ENCODE measurements at places on chromosomes 2 and 18.

- no peak for DNase-seq
Measured at GRCh38 chr2:66649006-66649405, 214.1 kb downstream of the MEIS1 start.

DNA sequence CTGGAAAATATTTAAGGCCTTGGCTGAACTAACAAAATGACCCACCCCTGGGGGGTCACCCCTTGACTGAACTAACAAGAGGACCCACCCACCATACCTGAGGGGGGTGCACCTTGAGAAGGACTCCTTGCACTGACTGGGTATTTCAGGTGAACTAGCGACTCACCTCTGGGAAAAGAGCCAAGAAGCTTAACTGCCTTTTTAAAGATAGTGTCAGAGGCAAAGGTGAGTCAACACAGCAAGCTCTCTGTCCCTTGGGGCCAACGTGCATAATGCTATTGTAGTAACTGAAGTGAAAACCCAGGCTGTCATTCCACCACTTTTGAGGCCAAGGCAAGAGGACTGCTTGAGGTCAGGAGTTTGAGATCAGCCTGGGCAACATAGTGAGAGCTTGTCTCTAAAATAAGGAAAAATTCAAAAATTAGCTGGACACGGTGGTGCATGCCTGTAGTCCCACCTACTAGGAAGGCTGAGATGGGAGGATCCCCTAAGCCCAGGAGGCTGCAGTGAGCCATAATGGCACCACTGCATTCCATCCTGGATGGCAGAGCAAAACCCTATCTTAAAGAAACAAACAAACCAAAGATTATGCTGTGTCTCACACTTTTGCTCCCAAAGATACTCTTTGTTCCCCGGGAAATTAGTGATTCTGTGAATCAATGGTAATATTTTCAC is 36.4 kb upstream of the ZCCHC2 start:
- DNase-seq: peak; percentile 99

DNA sequence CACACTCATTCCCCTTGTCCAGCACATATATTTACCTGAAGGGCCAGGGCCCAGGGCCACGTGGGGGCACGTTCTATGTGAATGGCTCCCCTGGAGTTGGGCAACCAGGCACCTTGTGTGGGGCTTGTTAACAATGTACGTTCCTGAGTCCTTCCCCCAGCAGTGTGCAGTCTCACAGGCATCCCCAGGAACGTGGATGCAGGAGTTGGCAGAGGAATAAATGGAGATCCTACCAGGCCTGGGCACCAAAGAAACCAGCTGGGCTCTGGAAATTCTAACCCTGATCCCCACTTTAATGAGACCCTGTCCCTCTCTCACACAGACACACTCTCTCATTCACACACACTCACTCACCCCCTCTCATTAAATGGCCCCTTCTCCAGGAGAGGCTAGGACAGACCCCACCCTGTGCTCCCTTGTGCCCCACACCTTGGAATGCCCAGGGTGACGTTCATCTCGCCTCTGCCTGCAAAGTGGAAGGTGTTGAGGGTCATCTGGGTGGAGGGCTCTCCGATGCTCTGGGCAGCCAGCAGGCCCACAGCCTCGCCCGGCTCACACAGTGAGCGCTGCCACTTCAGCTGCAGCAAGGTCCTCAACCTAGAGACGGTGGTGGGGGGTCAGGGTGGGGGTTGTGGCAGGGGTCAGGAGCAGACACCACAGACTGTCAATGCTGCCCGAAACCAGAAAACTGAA is 65.6 kb downstream of the POLR1A start:
- no peak for DNase-seq

- DNase-seq: no peak
Measured at GRCh38 chr2:41871080-41871479, 176.7 kb upstream of the PKDCC start.

DNA sequence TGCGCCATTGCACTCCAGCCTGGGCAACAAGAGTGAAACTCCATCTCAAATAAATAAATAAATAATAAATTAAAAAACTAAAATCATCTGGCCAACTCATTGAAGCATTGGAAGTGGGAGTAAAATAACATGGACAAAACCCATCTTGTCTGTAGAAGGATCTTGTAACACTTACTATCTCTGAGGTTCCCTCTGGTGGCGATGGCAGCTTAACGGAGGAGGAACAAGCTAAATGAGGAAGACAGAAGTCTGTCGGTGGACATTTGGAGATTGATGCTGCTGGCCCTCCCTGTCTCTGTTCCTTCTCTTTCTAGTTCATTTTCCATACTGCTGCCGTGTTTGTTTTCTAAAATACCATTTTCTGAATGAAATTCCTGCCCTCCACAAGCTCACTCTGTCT is 43.4 kb downstream of the ZCCHC2 start:
- DNase-seq: no peak

DNA sequence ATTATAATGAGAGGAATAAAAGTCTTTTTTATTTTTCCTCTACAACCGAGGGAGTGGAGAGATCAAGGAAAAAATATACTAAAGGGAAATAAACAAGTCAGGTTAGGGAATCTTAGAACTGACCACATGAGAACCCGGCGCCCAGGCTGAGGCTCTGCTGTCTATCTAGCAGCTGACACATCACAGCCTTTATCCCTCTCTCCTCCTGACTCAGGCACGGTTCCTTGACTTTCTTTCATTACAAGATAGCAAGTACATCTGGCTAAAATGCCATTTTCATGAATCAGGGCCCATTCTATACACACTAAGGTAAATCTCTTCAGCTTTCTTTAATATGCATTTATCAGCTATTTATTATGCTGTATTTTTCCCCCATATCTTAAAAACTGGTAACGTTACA is 296.0 kb downstream of the TMX3 start:
- DNase-seq: peak; percentile 49

- DNase-seq: peak; percentile 57
Measured at GRCh38 chr2:201500534-201500933, 49.0 kb downstream of the STRADB start.

DNA sequence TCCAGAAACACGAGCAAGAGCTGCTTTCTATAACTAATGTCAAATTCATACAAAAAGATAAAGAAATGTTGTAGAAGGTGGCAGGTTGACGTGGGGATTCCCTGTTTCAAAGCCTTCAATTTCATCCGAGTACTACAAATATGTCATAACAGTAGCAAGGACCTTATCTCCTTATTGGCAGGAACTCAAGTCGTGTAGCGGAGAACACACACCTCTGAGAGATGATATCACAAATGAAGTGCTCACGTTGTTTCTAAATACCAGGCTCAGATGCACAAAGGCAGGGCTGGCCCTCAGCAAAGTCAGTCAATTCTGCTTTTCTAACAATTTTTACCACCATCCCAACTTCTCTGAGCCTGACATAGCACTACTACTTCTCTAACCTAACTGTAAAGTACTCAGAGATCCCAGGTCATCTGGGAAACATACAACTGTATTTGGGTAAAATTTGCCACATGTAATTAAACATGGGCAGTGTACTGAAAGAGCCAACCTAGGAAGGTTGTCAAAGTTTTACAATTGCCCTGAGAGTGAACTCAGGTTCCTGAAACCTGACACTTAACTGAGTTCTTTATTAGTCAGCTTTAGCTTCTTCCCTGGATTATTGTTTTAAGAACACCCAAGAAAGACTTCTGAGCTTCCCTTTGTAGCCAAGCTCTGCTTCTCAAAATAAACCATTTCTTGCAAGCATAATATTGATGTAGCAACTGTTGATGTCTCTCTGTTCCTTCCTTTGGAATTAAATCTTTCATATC is 813.7 kb upstream of the ACVR2A start:
- DNase-seq: peak; percentile 71

GRCh38 chr2:12852135-12852534 is 135.4 kb downstream of the TRIB2 start:
- DNase-seq: no peak

DNA sequence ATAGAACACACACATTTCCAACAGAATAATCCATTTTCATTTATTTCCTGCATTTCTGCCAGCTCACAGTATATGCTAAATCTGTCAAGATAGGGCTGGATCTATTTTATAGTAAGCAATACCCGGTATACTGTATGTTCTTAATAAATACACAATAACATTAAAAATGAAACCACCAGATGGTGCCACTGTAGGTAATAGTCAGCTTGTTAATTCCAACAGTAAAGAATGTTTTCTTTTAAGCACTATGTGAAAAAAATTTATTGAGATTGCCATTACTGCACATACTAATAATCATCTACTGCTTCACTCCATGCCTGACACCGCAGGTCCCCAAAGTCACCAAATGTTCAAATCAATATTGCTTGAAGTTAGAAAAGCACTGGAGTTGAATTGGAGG is 131.5 kb upstream of the PGAP1 start:
- DNase-seq: no peak

GRCh38 chr18:44520981-44521667 is 159.6 kb upstream of the SETBP1 start:
- DNase-seq: peak; percentile 66

DNA sequence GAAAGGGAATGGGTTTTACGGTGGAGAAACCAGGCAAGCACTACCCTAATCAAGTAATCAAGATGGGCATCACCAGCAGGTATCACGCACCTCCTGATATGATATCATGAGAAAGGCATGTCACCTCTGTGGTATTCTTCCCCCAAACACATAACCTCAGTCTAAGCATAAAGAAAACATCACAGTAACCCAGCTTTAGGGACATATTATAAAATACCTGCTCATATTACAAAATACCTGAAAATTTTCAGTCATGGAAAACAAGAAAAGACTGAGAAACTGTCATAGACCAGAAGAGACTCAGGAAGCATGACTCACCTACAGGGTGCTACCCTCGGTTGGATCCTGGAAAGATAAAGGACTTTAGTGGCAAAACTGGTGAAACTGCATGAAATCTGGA is 30.5 kb downstream of the GCKR start:
- peak; percentile 39 for DNase-seq

GRCh38 chr2:38740851-38741731 is 10.1 kb downstream of the SRSF7 start:
- peak; percentile 31 for DNase-seq

DNA sequence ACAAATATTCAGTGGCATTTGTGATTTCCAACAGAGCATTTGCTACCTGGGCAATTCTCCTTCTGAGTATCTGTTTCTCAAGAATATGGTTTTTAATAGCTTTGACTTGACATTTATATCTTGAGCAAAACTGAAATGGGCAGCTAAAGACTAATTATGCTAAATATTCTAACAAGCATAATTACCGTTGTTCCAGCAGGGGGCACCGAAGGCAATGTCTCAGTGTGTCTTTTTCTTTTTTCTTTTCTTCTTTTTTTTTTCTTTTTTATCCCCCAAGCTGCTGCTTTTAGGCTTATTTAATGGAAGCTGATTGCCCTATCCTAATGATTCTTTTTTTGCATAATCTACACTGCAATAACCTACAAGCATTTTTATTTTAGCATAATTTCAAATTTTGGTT is 138.9 kb upstream of the NABP1 start:
- DNase-seq: peak; percentile 33

- DNase-seq: no peak
Measured at GRCh38 chr2:100334929-100335328, 12.6 kb upstream of the LONRF2 start.

GRCh38 chr2:208373460-208374089 is 33.0 kb upstream of the PTH2R start:
- peak; percentile 49 for DNase-seq

GRCh38 chr2:104889291-104889959 is 35.5 kb downstream of the POU3F3 start:
- DNase-seq: no peak

- no peak for DNase-seq
Measured at GRCh38 chr2:62964050-62964449, 86.6 kb upstream of the OTX1 start.

- no peak for DNase-seq
Measured at GRCh38 chr2:122570641-122571040, 815.2 kb downstream of the TSN start.

GRCh38 chr2:181786371-181787228 is 104.9 kb upstream of the ITPRID2 start:
- DNase-seq: no peak

DNA sequence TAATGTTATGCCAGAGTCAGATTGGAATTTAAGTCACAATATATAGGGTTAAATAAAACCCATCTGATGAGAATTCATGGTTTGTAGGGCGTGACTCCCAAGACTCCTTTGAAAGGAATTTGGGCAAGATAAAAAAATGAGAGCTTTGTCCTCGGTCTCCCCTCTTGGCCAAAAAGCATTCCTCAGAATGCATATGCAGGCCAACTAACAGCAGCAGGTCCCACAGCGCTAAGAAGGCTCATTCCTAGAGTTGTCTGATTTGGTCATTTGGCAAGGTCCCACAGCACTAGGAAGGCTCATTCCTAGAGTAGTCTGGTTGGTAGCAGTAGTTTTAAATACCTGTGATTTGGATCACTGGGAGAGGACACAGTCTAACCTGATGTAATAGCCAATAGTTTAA is 106.3 kb upstream of the B3GNT2 start:
- DNase-seq: no peak

DNA sequence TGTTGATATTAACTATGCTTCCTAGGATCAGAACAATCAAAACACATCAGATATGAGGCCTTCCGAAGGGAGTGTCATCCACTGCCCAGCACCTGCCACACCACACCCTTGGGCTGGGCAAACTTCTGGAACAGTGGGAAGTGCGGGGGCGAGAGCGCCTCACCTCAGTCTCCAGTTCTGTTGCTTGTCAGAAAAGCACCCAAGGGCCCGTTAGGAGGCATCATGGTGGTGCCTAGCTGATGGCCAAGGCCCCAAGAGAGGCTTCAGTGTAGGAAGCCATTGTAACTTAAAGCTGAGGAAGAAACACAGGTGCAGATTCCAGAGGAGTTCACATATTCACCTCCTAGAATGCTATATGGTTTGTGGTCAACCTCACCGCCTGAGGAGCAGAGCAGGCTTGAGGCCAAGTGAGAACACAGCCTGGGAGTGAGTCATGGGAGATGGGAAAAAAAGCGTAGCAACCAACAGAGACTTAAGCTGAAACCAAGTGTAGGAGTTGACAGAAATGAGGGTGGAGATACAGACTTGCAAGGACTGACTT is 85.1 kb upstream of the ATL2 start:
- peak; percentile 100 for DNase-seq

- no peak for DNase-seq
Measured at GRCh38 chr2:192571636-192572035, 376.9 kb upstream of the TMEFF2 start.

DNA sequence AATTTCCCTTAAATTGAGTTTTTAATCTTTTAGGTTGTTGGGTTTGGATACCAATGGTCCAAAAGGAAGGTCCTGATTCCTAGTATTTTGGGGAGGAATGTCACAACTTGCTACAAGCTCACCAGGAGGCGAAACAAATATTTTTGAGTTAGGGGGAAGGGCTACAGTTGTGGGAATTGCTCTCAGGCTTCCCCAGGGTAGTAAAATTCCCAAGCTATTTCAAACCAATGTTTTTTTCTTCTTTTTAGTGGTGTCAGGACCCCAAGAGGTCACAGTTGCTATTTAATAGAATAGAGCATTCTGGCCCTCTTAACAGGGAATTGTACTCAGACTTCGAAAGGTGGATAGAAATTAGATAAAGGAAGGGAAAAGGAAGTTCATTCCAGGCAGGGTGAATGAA is 68.5 kb upstream of the ST3GAL5 start:
- DNase-seq: no peak
